ENCODE measurements at places on chromosomes 13 and 19. TPM values are rescaled to one million over a fixed set of nuclear protein-coding genes. Genes with fewer than 3 reads are reported as not detected.

DNA sequence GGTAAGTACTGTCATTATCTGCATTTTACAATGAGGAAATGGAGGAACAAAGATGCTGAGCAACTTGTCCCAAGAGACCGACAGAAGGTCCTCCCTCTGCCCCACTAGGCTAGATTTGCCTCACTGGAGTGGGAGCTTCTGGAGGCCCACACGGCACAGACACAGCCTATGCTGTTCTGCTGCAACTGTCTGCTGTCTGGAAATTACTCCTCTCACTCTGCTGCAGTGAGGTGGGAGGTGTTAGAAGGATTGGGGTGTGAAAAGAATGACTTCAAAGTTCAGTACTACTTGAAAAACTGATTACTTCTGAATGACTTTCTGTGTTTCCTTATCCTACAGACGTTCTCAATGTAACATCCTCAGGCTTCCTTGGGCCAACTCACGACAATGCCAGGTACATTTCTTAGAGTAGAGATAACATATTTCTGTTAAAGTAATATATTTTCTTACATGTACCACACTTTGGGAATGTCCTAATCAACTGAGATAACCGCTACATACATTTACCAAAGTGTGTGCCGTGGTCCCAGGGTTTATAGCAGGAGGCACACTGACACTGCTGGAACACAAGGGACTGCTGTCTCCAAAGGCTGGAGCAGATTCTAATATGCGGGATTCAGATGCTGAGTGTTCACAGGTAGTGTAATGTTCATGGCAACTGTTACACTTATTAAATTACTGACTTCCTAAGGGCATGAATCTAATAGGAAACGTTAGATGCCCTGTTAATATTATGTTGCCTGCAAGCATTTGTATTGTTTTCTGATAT lies 53.5 kb upstream of the WASF3 start:
- no peak for DNase-seq

DNA sequence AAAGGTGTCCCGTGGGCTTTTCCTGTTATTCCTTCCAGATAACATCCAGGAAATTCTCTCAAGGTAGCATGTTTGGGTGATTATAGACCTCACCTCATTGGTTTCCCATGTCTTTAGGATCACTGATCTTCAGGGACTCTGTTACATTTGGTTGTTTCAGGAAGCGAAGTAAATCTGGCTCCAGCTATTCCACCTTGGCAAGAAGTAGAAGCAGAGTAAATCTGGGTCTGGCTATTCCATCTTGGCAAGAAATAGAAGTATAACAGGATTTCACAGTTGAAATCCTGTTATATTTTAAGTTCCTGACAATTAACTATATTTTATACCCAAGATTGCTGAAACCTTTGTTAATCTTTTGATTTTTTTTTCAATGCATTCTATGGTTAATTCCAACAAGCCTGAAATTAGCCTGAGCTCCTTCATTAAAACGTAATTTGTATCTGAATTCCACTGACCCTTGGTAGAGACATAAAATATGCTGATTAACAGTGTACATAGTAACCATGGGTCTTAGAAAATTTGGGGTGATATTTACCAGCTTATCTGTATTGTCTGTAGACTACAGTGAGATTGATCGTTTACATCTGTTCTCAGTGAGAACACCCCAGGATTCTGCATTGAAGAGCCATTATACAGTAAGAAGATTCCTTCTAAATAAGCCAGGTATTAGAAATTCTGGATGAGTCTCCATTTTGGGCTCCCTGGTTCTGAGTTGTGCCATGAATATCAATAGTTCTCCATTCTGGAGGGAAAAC lies 267.6 kb upstream of the SLITRK6 start:
- DNase-seq = no peak

GRCh38 chr13:45879666-45880065 lies 28.1 kb upstream of the SIAH3 start:
- DNase-seq = no peak

DNA sequence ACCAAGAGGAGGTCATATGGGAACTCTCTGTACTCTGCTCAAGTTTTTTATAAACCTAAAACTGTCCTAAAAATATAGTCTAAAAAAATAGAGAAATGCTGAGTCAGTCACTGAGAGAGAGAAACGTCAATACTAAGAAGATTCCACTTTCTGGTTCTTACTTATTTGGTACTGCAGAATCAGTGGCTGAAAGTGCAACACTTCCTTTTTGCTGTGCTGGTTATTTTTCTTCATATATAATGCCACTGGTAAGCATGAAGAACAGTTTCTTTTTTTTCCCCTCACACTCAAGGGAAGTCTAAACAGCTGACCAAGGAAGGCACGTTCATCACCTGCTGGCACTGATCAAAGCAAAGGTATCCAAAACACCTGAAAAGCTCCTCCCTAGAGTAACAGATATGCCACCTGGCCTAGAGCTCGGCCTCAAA lies 44.3 kb upstream of the N4BP2L1 start:
- DNase-seq = no peak

Gene CLDND2
- 2.7 TPM for total RNA-seq

DNA sequence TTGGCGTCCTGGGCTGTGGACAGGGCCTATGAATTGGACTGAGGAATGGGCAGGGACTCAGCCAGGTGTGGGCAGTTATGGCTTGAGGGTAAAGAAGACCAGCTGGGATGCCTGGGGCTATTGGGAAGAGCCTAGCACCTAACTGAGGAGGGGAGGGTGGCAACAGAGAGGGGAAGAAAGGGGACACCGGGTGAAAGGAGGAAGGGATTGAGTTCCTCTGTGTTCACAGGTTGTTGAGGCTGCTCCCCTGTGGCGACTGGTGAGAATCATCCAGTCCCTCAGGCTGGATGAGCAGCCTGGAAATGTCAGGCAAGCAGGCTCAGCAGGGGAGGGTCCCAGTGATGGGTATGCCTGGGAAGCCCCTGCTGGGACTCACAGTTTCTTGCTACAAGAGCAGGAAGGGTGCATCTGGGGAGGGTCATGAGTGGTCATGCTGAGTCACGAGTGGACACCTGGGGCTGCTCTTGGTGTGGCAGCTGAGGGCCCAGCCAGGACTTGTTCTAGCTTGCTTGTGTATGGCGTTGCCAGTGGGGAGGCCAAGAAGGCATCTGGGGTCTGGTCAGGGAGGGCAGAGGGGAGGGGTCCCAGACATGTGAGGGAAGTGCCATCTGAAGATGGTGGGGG lies 1.4 kb downstream of the ZNF324 start:
- no peak for DNase-seq

DNA sequence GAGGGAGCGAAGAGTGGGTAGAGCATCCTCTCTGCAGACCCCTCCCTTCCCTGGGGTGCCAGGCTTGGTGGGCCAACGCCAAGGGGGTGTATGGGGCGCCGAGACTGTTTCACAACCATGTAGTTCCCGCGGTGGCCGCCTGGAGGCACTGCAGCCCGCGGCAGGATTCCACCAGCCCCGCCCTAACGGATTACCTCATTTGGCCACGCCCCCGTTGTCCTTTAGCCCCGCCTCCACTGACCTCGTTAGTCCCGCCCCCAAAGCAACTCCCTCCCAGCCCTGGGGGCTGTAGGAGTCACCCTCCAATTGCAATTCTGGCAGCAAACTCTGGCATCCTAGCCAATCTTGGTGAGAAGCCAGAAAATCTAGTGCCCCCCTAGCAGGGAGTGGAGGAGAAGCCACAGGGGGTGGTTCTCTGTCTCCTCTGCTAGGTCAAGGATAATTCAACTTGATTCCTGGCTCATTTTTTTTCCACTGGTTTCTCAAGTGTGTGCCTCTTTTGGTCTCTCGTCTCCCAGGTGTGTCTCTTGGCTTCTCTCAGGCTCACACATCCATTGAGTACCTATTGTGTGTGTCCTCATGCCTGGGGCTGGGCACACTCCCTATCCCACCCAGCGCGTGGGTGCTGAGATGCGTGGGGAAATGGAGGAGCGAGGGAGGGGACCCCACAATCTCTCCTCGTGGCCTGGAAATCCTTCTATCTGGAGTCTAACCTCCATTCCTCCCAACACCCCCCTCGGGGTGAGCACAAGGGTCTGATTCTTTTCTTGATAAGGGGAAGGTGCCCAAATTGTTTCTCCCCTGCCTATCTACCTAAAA lies 2.0 kb downstream of the OLFM2 start:
- peak; percentile 78 for DNase-seq

DNA sequence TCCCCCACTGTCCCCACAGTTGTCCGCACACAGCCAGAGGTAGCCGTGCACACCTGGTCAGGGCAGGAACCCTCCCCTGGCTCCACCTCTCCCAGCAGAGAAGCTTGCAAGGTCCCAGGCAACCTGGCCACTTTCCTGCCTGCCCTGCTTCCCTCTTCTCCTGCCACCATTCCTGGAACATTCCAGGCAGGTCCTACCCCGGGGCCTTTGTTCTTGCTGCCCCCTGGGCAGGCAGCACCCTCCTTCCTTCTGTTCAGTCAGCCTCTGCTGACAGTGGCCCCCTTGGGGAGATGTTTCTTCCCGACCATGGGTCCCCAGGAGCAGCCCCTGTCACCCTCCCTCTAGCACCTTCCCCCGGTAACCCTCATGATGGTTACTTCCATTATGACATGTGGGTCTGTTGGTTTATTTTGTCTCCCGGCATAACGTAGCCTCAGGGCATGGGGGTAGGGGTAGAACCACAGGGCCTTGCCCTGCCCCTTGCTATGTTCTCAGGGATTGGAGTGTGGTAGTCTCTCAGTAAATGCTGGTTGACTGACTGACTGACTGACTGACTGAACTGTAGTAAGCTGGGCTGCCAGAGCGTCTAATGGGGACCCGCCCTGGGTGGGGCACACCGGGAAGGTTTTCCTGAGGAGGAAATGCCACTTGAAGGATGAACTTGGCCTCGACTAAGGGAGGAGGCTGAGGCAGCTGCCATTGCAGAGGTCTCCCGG lies 10.8 kb downstream of the PAK4 start:
- no peak for DNase-seq

GRCh38 chr13:20505405-20506366 lies 20.0 kb downstream of the CRYL1 start:
- DNase-seq = no peak

Gene PLA2G4C
- total RNA-seq = 137 TPM

Gene FAM124A
- 19.8 TPM for total RNA-seq

Data from dorsolateral prefrontal cortex (tissue), 122 donors.